ENCODE measurements at places on chromosomes 4 and X.
A peak's percentile ranks its signal among the peaks of the same experiment; 100 is the strongest.

- DNase-seq, result no peak
Measured at GRCh38 chr4:62156205-62156604, 956.1 kb downstream of the ADGRL3 start.

DNA sequence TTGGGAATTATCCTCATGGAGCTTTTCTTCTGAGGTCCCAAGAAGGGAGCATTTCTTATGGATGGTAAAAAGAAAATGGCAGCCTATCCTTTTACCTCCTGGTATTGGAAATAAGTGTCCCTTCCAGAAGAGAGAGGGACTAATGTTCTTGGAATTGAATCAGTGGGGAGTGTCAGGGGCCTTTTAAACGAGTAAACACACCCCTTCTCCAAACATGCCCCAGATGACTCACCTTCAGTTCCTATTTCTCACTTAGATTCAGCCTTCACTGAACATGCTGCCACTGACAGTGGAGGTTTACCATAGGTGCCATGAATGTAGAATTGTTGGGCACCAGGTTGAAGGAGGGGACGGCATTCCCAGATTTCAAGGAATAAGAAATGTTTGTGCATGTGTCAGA lies 19.0 kb downstream of the MAGEC2 start:
- no peak for DNase-seq

- DNase-seq, result no peak
Measured at GRCh38 chr4:182533964-182534363, 290.8 kb downstream of the TENM3 start.

DNA sequence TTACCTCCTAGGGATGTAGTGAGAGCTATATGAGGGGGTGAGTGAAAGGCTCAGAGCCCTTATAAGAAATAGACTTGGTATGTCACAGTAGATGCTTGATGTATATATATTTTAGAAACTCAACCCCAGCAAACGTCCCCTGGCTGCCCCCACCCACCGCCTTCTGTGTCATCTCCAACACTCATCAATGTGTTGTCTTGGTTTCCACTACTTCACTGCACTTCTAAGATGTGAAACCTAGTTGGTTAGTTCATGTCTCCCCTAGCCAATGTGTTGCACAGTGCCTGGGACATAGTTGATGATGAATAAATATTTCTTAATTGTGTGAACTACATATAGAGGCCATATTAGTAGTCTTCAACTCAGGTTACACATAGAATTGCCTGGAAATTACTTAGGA lies 4.4 kb downstream of the FGFBP2 start:
- no peak for DNase-seq

DNA sequence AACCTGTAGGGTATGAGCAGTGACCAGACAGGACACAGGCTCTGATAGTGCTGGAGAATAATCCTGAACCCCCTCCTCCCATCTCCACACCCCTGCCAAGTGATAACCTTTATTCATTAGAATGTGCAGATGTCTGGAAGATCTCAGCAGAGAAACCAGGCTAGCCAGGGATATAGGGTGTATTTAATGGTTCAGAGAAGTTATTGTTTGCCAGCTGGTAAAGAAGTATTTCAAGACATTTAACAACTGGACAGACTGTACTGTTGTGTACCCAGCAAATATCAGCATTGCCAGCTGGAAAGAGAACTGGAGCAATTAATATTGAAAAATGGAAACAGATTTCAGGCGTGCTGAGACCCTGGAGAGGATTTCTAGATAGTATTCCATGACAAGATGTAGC lies 94.5 kb downstream of the RASGEF1B start:
- DNase-seq, result no peak

- DNase-seq, result no peak
Measured at GRCh38 chr4:173937631-173938270, 345.7 kb downstream of the FBXO8 start.

- peak; percentile 54 for DNase-seq
Measured at GRCh38 chr4:128831531-128832242, 22.2 kb downstream of the JADE1 start.

DNA sequence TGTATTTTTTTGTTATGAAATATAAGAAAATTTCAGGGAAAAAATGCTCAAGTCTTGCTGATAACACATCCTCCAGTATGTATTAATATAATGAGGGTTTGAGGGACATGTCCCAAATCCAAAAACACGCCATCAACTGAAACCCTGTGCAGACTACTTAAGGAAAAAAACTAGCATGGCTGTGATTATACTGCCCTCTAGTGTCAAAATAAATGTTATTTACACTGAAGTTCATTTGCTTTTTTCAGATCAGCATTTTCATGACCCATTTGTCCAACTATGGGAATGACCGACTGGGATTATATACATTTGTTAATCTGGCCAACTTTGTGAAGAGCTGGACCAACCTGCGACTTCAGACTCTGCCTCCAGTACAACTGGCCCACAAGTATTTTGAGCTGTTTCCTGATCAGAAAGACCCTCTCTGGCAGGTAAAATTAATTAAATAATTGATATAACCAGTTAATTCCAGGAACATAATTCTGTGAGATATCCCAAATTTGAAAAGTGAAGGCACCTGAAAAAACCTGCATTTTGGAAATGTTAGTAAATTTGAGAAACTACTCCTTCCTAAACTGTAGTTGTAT lies 128.5 kb downstream of the PRSS12 start:
- DNase-seq, result peak; percentile 15

DNA sequence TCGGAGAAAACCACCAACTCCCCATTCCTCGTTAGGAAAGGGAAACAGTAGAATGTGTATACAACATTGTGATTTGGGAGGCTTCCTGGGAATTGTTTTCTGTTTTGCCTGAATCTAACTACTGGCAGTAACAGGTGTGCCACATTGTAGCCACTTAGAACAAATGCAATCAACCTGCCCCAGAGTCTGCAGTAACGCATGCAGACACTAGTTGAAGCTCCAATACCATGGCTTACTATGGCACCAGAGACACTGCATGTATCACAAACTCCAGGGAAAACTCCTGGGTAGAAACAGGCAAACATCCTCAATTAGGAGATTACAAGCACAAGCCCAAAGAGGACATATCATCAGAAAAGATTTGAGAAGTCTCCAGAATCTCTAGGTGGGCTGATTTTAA lies 154.2 kb upstream of the NEIL3 start:
- no peak for DNase-seq

GRCh38 chrX:118655561-118656246 lies 71.7 kb upstream of the IL13RA1 start:
- no peak for DNase-seq

DNA sequence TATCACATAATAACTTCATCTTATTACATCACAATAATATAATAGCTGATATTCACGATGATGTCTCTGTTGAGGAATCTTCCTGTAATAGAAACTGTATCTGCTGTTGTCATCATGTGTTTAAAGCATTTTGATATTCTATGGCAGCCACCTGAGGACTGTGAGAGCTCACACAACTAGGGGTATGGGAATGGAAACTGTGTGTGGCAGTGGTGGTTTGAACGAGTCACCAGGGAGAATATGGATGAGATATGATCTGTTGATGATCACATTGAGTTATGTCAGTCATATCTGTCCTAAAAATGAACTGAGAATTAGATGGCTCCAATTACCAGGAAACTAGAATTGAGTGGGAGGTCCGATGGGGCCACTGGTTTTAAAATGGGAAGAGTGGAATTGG lies 169.6 kb downstream of the MID1IP1 start:
- no peak for DNase-seq

DNA sequence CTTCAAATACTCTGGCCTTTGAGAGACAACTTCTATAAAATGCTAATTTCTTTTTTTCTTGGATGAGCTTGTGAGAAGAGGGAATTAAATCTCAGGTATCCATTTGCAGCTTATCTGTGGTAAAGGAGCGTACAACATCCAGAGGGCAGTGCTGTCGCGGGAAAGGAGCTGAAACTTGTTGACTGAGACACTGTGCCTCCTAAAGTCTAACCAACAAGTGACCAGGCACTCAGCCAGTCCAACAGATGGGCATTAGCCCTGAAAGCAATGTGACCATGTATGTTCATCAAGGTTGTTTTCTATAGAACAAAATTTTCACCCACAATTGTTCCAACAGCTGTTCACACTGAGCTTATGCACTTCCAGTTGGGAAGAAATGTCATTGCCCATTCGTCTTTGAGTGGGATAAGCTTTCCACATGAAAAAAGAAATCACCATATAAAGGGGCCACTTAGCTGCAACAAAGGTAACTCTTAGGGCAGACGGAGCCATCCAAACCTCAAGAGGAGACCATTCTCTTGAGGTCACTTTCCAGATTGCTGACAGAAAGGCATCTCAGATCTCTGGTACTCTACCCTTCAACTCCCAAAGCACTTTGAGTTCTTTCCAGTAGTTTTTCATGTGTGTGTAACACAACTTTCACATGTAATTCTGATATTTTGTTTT lies 244.8 kb upstream of the NEIL3 start:
- no peak for DNase-seq
